ENCODE measurements at places on chromosomes 1 and 21. TPM values are rescaled to one million over a fixed set of nuclear protein-coding genes. Genes with fewer than 3 reads are reported as not detected.

THEM5 gene
- total RNA-seq: not detected

GRCh38 chr1:9439074-9439761, 100.0 kb upstream of the SLC25A33 start:
- no peak for DNase-seq

DNA sequence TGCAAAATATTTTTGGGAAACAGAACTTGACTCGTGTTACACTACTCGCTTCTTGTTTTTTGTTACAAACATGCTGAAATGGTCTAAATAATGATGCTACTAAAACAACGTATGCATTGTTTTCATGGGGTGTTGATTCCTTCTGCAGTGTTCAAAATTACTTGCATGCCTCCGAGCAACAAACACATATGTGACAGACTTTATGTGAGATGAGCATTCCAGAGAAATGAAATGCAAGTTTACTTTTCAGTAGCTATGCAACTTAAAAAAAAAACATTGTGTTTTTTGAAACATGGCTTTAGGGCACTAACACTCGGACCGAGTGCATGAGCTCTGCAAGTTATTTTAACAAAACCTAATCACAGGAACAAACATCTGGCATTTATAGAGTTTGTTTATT, 84.8 kb downstream of the CAMTA1 start:
- no peak for DNase-seq

GRCh38 chr1:195866781-195867222, 741.4 kb downstream of the KCNT2 start:
- no peak for DNase-seq

DNA sequence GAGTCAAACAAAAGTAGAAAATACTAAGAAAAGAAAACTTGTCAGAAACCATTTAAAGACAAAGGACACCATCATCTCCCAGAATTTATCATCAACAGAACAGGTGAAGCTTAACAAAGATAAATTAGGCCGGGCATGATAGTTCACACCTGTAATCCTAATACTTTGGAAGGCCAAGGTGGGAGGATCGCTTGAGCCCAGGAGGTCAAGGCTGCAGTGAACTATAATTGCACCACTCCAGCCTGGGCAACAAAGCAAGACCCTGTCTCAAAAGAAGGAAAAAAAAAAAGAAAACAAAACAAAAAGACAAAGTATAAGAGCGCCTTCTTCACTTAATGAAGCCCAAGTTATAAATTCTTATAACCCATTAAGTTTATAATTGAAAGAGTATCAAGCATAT, 25.6 kb downstream of the RERE start:
- no peak for DNase-seq

- no peak for DNase-seq
These were observed 59.6 kb downstream of the ATP6V1G3 start for GRCh38 chr1:198480876-198481275.

- DNase-seq: no peak
These were observed 79.7 kb downstream of the FAF1 start for GRCh38 chr1:50880373-50880772.

DNA sequence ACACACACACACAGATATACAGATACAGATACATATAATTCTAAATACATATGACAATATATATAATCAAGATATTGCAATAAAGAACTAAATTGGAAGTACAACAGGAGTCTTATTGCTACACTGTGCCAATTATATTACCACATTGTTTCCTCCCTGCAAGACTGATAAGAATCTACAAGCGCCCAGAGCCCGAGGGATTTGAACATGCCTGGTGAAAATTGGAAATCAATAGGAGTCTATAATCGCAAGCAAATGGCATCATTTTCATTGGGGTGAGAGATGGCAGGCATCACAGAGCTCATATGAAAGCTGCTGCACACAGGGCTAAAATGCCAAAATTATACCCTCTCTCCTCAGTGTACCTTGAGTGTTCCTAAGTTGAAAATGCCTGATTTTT, 152.9 kb upstream of the PTBP2 start:
- no peak for DNase-seq

DNA sequence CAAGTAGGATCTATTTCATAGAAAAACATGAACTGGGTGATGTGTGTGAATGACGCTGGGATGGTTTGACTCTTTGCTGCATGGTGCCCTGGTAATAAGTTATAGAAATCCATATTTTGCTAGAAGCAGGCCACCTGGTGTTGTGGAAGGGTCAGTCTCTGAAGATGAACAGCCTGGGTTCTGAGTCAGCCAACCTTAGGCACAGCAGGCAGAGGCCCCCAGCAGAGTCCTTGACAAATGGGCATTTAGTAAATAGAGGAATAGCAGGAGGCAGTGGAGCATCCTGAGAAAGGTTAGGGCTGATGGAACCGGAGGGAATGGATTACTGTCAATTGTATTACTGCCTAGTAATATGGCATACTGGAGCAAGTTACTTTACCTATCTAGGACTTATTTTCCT, 20.9 kb downstream of the FGGY start:
- no peak for DNase-seq

Measured in progenitor cell of endocrine pancreas (in vitro differentiated cells).